ENCODE measurements at places on chromosomes 1 and 21.

- no peak for DNase-seq
These were observed 667 bp downstream of the TMEM50B start for GRCh38 chr21:33478935-33479678.

- no peak for DNase-seq
These were observed 39.8 kb downstream of the MRPL39 start for GRCh38 chr21:25567472-25567871.

DNA sequence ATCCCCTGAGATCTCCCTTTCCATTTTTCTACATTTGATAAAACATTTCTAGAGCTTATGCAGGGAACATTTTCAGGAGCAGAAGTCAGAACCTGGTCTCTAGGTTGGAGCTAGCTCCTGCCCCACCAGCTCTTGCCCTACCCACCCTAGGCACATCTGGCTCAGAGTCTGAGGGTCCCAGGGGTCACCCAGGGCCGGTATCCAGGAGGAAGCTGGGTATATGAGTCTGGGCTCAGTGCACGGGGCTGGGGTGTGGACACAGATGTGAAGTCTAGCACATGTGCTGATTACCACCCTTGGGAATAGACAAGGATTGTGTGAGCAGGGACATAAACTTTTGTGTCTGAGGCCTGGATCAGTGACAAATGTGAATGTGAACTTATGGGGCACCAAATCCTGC is 95.4 kb downstream of the MATN1 start:
- no peak for DNase-seq

DNA sequence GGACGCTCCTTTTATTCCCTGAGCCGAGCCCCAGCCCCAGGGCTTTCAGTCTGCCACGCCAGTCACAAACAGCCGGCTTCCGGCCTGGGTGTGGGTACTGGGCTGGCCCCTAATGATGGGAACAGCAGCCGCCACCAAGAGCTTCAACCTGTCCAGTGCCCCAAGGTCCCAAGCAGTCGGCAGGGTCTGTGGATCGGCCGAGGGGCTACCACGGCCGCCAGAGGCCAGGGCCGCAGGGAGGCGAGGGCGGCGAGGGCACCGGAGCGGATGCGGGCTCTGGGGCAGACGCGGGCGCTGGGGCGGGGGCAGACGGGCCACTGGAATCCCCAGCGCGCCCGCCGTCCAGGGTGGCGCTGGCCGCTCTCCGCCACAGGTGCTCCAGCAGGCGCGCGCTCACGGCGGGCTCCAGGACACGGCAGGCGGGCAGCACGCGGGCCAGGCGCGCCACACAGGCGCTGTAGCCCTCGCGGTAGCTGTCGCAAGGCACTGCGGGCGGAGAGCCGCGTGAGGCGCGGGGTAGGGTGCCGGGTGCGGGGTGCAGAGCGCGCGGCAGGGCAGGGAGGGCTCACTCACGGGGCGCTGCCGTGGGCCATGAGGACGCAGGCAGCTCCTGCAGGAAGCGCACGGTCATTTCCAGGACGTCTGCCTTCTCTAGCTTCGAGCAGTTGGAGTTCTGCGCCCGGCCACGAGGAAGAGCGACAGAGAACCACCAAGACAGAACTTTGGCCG is 887 bp downstream of the HES2 start:
- no peak for DNase-seq

DNA sequence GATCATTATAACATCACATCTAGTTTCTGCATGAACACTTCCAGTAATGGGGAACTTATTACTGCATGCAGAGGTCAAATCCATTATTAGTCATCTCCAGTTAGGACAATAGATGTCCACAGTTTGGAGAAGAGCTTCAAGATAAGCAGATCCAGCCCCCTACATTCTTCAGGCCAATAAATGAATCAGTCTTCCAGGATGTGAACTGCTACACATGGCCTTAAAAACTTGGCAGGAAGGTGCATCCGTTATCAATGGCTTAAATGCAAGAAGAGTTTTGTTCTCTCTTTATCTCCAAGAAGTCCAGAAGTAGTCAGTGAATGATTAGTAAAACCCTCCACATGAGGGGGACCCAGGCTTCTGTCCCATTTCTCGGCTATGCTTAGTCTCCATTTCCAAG is 70.8 kb downstream of the DMRTA2 start:
- no peak for DNase-seq

DNA sequence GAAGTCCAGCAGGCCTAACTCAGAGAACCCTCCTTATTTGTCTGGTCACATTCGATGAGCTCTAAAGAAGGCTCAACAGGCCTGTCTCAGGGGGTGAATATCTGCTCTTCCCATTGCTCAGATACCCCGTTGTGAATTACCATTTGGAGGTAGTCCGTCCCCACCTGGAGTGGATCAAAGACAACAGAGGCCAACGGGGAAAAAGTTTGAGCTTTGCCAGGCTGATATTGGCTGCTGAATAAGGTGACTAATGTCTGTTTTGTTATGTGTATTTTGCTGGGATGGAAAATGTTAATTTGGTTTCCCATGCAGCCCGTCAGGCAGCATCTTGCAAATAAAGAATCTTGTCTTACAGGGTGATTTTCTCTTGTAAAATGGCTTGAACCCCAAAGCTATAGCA is 69.2 kb upstream of the EPS8L3 start:
- DNase-seq = no peak

- no peak for DNase-seq
These were observed 39.5 kb upstream of the CYP4X1 start for GRCh38 chr1:46983830-46984586.

DNA sequence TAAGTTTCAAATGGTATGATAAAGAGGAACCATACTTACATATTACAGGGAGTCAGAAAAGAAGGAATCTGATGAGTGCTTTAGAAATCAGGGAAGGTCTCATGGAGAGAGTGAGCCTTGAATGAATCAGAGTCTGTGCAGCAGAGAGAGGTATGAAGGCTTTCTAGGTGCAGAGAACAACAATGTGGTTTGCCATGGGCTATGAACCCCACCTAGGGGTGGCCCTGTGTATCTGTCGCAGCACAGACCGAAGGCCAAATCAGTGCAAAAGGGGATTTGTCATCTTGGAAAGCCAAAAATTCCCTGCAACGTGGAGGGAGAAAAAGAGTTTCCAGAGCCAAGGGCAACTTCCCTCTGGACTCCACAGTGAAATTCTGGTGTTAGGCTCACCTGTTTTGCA is 3.5 kb downstream of the PAPPA2 start:
- DNase-seq = no peak

- peak; percentile 23 for DNase-seq
These were observed 862 bp upstream of the DIPK1A start for GRCh38 chr1:92961896-92962752.

DNA sequence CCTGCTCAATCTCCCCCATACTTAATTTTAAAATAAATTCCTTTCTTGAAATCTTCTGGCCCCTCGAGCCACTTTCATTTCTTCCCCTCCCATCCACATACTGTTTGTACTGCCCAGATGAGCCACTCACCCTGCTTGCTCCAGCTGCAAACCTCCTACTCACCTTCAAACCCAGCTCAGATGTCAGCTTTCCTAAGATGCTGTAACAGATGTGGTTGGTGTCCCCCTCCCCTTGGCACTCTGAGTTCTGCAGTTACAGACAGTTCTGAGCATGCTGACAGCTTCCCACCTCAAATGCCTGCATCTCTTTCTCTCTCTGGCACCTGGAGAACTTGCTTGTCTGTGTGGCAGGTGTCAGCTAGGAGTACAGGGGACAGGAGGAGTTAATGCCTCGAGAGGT is 106.7 kb downstream of the PTPRU start:
- no peak for DNase-seq

DNA sequence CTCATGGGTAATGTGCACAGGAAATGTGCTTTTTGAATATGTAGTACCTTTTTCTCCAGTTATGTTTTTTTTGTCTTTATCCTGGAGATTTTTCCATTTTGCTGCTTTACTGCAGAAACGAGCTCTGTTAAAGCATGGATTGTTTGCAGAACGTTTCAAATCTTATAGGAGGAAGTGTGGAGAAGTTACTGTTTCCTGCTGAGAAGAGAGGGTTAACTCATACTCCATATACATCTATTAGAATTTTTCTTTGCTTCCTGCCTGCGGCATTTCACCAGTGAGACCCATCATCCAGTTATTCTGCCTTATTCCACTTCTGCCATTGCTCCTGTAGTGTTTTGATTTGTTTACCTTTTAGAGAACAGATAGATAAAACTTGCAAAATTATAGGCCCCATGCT is 2.0 kb downstream of the RPRD2 start:
- no peak for DNase-seq

GRCh38 chr1:93002781-93003180 is 41.5 kb upstream of the DIPK1A start:
- DNase-seq = no peak

DNA sequence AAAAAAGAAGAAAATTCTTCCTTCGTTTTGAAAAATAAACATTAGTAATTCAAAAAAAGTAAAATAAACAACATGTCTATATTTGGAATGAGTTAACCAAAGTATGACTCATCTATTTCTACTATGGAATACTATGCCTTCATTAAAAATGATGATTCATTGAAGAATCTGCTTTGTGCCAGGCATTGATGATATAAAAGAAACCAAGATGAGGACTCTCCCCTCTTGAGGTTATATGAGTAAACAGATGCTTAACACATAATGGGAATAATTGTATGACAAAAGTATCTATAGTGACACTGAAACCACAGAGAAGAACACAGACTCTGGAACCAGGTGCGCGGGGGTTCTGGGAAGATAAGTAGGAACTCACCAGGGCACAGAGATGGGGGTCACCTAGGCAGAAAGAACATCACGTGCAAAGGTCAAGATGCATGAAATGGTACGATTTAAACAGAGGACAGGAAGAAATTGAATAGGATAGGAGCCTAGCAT is 18.8 kb downstream of the ELF3 start:
- DNase-seq = no peak

GRCh38 chr21:43812957-43813655 is 23.7 kb downstream of the RRP1 start:
- no peak for DNase-seq

GRCh38 chr1:190175320-190175719 is 302.3 kb downstream of the BRINP3 start:
- DNase-seq = no peak

Data from stimulated activated CD8-positive, alpha-beta memory T cell treated with anti-CD3 and anti-CD28 coated beads, Interleukin-7, amount 100 ng/mL, for 1 hour (primary cell).